ENCODE measurements at places on chromosomes 2 and 18. TPM values are rescaled to one million over a fixed set of nuclear protein-coding genes. Genes with fewer than 3 reads are reported as not detected.

DNA sequence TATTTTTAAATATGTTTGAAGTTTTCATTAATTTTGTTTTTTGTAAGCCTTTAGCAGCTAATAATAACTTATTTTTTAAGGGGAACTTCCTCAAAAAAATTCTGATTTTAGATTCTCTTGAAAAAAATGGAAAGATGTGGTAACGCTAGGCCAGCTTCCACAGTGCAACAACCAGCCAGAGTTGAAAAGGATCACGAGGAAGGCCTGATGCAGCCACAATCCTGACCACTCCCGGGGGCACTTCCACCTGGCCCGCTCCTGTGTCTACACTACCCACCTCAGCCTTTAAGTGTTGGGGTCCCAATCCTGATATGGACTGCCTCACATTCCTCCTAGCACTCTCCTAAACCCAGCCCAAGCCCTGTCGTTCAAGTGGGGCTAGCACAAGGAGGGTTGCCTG, 101.1 kb downstream of the TMEM17 start:
- no peak for DNase-seq

DNA sequence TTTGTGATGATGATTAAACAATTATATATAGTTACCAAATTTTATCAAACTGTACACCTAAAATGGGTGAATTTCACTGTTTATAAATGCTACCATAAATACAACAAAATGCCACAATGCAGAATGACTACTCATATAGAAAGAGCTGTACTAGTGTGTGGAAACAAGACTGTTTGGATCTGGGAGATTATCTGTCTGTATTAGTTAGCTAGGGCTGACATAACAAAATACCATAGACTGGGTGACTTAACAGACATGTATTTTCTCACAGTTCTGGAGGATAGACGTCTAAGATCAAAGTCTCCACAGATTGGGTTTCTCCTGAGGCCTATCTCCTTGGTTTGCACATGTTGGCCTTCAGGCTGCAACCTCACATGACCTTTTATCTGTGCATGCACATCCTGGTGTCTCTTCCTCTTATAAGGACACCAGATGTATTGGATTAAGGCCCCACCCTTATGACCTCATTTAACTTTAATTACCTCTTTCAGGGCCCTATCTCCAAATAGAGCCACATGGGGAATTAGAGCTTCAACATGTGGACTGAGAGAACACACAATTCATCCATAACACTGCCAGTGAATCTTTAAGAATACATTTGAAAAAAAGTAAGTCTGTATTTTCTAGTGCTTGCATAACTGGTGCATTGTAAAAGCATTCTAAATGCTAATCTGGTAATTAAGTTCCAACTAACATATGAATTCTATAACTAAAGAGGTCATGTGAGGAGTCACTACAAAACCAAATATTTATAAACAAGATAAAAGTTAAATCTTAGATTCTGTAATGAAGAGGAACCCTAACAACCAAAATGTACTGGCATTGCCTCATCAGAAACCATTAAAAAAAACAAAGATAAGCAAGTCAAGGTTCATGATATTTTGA, 699.6 kb downstream of the NYAP2 start:
- DNase-seq: no peak

The ABCA12 gene
- total RNA-seq: not detected

GRCh38 chr2:203394519-203395227, 66.5 kb downstream of the ABI2 start:
- no peak for DNase-seq

The LRP1B gene
- not detected for total RNA-seq

The EML4 gene
- 134 TPM for total RNA-seq

GRCh38 chr2:1571477-1572417, 158.5 kb downstream of the TPO start:
- DNase-seq: no peak

GRCh38 chr2:155404433-155405002, 706.0 kb downstream of the KCNJ3 start:
- no peak for DNase-seq

The NTSR2 gene
- total RNA-seq: not detected

The SOWAHC gene
- 0.05 TPM for total RNA-seq

DNA sequence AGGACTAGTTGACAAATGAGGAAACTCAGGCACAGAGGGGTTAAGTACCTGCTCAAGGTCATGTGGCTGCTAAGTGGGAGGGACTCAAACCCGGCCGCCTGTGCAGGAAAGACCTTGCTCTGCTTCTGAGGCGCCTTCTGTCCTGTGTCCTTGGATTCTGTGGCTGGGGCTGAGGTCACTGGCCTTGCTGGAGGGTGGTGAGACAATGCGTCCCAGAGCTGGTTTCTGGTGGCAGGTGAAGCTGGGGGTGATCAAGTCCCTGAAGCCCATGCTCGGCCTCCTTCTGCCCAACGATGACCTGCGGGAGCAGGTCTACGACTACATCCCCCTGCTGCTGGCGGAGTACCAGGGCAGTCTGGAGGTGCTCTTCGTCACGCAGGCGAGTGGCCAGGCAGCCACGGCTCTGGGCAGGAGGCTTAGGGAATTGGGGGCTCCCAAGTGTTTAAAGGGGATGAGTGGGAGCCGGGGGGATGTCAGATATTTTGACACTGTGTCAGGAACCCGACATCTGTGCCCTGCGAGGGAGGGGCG, 16.1 kb downstream of the MROH2A start:
- DNase-seq: no peak

DNA sequence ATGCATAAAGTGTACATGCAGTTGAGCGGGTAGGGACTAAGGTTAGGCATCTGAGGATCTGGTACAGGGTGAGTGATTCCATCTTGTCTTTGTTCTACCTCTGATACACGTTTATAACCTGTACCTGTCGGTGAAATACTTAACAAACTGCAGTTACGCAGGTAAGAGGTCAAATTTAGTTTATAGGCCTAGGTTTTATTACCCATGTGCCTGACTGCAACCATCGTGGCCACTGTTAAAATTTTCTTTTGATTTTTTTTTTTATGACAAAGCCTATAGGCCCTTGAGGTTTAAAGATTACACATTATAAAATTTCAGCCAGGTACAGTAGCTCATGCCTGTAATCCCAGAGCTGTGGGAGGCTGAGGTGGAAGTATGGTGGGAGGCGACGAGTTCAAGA, 15.4 kb upstream of the HNMT start:
- DNase-seq: no peak

Data from B cell (primary cell).